CD4-positive, alpha-beta T cell (primary cell): ENCODE measurements at places on chromosomes 4 and X.
A peak's percentile ranks its signal among the peaks of the same experiment; 100 is the strongest.

- no peak for DNase-seq
These were observed 14.1 kb downstream of the SRPX start for GRCh38 chrX:38206542-38206941.

GRCh38 chr4:165210566-165210965 is 3.2 kb downstream of the KLHL2 start:
- DNase-seq, result no peak

GRCh38 chrX:79719568-79720231 is 294.9 kb upstream of the TBX22 start:
- no peak for DNase-seq

GRCh38 chrX:130097507-130098209 is 12.6 kb downstream of the ELF4 start:
- peak; percentile 64 for DNase-seq

DNA sequence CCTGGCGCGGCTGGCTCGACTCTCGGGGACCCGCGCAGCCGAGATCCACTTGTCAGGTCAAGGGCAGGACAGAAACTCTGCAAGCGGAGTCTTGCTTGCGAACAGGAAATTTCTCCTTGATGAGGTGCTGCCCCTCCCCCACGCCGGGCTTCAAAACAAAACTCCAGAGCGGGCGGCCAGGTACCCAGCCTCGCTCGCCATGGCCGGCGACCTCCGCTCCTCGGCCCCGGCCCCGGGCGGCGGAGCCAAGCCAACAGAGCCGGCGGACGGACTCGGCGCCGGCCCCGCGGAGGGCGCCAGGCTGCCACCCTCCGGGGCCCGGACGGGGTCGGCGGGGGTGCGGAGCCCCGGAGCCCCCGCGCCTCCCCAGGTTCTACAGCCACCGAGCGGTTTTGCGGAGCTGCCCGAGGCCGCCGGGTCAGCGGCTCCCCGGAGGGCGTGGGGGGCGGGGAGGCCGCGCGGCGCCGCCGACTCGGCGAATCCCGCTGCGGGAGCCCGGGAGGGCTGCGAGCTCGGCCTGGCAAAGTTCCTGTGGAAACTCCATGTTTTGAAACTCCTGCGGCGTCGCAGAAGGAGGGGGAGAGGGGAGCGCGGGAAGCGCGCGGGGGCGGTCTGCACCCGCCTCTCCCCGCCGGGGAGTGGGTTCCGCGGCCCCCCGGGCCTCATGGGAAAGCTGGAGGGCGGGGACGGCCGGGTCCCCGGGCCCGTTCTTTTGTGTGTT is 11.7 kb upstream of the BCOR start:
- no peak for DNase-seq

- DNase-seq, result no peak
These were observed 60.9 kb upstream of the SMAD1 start for GRCh38 chr4:145420595-145421214.
